ENCODE measurements at places on chromosomes 1 and 21.

- DNase-seq, result no peak
Observed at GRCh38 chr1:151476083-151476482, 16.8 kb upstream of the POGZ start.

DNA sequence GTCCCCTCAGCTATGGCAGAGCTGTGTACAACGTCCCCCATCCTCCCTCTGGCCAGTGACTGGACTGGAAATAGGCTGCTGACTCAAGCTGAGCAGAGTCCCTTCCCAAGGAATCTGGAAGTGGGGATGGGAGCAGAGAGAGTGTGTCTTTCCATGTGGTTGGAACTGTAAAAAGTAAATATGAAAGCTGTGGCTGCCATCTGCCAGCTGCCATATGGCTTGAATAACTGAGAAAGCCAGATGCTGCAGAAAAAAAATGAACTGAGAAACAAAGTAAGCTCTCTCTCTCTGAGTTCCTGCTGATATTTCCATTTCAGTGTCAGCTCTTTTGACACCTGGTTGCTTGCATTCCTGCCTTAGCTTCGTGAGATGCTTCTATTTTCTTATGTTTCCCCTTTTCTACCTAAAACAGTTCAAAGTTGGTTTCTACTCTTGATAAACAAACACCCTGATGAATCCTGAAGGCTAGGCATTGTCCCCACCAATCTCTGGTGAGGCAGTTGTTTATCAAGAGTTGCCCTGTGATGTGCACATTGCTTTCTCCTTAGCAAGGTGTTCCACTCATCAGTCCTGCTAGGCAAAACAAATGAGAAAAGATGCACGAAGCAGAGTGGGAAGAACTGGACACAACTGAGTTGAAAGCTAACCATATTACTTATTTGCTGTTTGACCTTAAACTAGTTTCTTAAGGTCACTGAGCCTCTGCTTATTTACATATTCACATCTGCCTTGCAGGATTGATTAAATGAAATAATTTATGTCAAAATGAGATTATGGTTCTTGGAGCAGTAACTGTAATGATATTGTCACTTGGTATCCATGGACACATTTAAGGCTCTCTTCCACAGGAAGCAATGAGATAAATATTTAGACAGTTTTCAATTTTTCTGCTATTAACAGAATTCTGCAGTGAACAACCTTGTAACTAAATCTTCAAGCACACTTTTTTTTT lies 16.6 kb upstream of the DR1 start:
- no peak for DNase-seq

DNA sequence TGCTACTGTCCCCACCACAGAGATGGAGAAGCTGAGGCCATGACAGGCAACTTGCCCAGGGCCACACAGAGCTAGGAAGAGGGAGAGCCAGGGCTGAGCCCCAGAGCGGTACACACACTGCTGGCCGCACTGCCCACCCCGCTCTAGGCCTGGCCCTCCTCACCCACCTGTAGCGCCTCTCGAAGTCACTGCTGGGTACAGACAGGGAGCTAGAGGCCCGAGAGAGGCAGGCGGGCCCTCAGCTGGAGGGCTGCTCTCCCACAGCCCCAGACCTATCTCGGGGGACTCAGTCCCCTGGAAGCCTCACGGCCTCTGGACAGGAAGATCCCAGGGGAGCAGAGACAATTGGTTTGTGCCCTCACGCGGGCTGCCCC lies 17.3 kb upstream of the PLEKHG5 start:
- no peak for DNase-seq

DNA sequence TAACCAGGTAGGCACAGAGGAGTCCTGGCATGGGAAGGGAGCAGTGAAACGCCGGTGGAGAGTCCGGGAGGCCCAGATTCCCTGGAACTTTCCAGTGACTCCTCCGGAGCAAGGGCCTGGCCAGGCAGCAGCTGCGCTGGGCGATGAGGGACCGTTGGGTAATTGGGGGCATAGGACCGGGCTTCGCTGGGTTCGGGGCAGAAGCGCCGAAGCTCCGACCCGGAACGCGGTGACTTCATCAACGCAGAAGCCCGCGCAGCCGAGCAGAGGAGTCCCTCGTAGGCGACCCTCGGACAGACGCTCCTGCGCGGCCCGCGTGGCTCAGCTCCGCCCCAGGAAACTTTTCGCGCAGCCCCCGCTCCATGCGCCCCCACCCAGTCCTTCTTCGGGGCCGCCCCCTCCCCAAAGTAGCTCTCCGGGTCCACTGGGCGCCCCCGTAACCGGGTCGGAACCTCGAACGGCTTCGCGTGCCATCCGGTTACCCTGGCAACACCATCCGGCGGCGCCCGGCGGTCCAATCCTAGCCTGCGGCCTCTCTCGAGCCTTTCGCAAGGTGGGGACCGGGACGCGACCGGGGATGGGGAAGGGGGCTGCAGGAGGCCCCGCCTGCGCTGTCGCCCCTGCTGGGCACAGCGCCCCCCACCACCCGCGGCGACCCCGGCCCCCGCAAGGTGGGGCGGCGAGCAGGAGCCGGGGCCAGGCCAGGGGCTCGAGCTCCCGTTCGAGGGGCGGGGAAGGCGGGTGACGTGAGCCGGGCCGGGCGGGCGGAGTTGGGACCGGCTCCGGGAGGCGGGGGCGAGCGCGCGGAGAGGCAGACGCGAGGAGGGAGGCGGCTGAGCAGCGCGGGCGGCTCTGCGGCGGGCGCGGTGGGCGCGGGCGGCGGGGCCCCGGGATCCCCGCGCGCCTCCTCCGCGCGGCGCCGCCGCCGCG lies at the start of gene AJAP1:
AJAP1 (plus strand) TSS at position 814 of the 930 bp plus-strand sequence. CDS start 817 bp downstream, outside the sequence.
- peak; percentile 47 for DNase-seq

DNA sequence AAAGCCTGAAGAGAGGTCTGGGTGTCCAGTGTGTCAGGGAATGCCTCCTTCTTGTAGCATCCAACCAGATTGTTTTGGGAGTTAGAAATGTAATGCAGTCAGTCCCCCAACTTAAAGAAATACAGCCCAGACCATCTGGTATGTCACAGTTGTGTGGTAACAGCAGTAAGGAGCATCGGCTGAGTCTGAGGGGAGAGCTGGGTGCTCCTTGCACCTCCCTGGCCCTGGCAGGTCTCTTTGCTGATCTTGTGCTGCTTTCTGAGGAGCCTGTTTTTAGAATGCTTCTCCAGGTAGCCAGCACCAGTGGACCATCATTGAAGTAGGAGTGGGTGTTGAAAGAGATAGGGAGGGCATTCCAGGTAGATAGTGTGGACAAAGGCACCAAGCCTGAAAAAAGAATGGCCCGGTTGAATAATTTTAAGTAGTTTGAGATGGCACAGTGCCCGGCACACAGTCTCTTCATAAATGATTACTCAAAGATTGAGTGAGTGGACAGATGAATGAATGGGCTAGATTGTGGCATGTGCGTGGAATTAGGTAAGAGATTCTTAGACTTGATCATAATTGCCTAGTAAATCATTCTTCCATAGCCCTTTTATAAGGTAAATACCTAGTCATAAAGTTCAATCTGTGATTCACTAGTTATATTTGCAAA lies 46.5 kb downstream of the LAMC1 start:
- peak; percentile 65 for DNase-seq

- DNase-seq, result peak; percentile 23
Observed at GRCh38 chr1:67536957-67537666, 106.9 kb upstream of the SERBP1 start.

GRCh38 chr1:112603012-112603411 lies 15.9 kb downstream of the ST7L start:
- no peak for DNase-seq

DNA sequence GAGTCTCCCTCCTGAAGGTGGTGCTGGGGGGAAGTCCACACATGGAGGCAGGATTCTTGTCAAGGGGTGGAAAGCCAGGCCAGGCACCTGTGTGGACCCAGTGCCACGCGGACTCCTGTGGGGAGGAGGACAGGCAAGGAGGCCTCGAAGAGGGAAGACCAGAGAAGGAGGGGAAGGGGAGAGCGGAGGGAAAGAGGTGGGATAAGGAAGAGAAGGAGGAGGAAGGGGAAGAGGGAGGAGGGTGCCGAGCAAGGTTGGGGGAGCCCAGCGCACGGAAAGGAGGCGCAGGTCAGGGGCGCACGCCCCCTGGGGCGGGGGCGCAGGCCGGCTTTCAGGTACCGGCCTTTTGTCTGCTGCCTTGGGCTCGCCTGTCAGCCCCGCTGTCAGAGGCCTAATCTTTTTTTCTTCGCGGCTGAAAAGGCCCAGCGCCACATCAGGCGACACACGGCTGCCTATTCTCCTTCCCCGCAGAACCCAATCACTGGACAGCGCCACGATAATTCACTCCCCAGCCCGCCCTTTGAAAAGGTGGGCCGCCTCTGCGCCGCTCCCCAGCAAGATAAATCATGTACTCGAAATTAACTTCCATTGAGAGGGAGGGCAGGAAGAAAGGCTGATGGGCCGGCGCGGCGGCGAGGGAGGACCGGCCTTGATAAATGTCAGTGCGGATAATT lies 42.5 kb downstream of the PRDM16 start:
- DNase-seq, result no peak

- no peak for DNase-seq
Observed at GRCh38 chr1:117308311-117308916, 58.8 kb upstream of the MAN1A2 start.

DNA sequence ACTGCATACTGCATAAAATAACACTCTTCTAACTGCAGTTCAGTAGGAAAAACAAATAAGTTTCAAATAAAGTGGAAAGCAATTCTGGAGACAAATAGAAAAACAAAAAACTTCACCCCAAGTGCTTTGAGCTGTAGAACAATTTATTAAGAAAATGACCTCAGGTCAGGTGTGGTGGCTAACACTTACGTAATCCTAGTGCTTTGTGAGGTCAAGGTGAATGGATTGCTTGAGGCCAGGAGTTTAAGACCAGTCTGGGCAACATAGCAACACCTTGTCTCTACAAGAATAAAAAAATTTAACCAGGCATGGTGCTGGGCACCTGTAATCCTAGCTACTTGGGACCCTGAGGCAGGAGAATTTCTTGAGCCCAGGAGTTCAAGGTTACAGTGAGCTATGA lies 5.0 kb upstream of the PPT1 start:
- DNase-seq, result no peak

DNA sequence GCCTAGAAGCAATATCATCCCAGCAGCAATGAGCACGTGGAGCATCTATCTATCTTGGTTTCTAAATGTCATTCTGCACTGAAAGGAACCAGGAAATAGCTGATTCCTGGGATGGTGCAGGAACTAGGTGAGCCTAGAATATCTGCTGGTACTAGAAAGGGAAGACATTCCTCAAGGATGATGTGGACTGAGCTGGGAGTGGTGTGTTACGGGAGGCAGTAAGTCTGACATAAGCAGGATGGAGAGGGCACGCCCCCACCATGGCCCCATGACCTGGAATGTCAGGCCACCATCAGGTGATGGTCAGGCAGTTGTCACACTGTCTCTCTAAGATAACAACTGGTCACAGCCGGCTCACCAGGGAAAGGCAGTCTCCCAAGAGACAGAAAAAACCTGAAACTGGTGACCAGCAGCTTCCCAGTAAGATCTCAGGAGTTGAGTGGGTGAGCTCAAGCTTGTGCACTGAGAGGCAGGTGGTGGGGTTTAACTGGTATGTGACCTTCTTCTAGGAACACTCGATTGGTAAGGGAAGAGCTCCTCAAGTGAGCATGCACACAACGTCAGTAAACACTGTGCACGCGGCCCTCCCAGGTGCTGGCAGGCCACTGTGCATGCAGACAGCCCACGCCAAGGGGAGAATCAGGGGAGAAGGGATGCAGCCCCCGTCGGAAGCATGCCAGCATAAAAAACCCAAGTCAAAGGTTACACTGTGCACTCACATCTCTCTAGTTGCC lies 148.7 kb downstream of the ADSS2 start:
- no peak for DNase-seq

GRCh38 chr1:222641269-222641948 lies 23.5 kb downstream of the MIA3 start:
- no peak for DNase-seq

DNA sequence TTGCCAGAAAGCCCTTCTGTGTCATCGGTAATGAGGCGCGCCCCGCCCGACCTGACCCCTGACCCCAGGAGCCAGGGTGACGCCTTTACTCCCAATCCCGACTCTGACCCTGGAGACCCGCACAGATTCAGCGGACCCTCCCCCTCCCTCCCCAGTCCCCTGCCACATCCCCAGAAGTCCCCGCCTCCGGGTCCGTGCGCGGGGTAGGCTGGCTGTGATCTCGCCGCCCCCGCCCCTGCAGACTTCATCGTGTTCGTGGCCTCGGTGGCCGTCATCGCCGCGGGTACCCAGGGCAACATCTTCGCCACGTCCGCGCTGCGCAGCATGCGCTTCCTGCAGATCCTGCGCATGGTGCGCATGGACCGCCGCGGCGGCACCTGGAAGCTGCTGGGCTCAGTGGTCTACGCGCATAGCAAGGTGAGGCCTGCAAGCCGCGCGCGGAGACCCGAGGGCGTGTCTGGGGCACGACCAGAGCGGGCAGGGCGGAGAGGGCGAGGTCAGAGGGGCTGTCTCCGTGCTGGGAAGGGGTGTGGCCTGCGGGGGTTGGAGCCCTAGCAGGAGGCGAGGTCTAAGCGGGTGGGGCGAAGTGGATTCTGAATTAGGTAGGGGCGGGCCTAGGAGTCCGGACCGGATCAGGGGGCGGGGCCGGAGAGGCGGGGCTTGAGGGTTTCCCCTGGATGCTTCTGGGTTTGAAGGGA lies 34.8 kb downstream of the KCNQ4 start:
- DNase-seq, result peak; percentile 69

GRCh38 chr1:207335695-207336363 lies 14.4 kb downstream of the CD55 start:
- DNase-seq, result no peak

DNA sequence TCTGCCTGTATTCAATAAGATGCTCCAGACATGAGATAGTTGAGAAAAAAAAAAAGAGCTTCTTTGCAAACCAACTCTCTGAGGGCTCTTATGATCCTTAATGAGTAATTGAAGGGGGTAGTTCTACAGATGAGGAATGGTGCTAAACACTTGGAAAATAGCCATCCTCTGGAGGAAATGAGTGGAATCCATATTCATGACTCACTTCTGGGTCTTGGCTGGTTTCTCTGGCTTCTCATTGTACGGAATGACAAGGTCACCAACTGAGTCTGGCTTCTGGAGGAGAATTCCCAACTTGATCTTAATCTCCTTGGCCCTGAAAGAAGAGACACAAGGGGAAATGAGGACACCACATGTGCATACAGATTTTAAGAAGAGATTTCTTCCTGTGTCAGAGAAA lies 34.7 kb downstream of the RGS5 start:
- DNase-seq, result no peak

GRCh38 chr1:198326915-198327314 lies 170.1 kb downstream of the NEK7 start:
- no peak for DNase-seq

GRCh38 chr1:96236156-96236739 lies 485.3 kb upstream of the PTBP2 start:
- DNase-seq, result peak; percentile 51

DNA sequence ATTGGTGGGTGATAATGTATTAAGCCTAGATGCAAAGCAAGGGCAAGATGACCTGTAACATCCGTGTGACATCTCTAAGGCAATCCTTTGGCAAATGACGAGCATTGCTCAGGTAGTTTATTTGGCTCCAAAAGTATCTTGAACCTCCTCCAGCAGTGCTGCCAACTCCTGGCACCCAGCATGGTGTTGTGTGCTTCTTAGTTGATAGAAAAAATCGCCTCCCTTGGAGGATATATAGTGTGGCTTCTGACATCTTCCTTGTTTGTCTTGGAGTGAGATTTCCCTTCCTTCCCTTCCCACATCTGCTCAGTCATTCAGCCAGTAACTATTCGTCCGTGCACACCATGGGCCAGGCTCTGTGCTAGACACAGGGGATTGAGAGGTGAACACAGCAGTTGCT lies 121.8 kb downstream of the TOMM20 start:
- no peak for DNase-seq

Measured in NCI-H345 (cell line).